ENCODE measurements at places on chromosomes 6 and 20. TPM values are rescaled to one million over a fixed set of nuclear protein-coding genes. Genes with fewer than 3 reads are reported as not detected.

GRCh38 chr6:73695619-73696421, at the start of gene CD109:
Gene CD109 (plus strand): TSS chr6:73696203. CDS start chr6:73696216, 13 bp downstream.
- DNase-seq = peak; percentile 90

DNA sequence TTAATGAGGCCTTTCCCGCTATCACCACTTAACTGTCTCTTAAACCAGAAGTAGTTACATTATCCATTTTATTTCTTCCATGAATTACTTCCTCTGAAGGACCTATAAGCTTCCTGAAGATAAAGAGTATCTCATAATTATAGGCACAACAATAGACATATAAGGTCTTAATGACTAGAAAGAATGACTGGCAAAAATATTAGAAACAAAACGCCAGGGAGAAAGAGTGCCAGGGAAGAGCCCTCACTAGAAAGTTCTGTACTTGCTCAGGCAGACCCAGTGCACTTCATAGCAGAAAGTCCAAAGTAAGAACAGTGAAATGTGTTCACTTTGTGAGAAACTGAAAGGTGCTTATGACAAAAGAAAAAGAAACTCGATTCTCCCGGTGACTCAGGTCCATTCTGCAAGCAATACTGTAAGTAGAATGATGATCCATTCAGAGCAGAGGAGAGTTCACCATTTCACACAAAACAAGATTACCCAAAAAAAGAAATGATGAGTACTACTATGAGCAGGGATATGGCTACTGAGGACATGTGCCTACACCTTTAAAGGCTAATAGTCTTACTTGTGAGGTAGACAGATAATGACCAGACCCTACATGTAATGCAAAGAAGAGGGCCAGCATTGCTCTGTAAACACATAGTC, 5.5 kb downstream of the ZNF334 start:
- no peak for DNase-seq

DNA sequence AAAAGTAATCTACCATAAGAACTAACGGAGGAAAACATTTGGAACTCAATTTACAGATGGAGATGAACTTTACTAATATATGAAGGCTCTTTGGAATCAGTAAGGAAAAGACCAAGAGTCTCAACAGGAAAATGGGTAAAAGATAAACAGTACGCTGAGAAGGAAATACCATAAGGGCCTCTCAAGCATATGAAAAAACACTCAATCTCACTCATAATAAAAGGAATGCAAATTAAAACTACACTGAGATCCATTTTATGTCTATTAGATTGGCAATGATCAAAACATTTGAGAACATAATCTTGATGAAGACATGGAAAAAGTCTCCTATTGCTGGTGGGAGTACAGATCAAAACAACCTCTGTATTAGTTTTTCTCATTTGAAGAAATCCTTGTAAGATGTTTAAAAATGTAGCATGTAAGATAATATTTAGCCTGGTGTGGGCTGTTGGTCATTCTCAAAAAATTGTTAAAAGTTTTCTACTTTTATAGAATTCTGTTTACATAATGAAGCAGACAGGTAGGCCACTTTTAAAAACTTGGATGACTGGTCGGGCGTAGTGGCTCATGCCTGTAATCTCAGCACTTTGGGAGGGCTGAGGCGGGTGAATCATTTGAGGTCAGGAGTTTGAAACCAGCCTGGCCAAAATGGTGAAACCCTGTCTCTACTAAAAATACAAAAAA, 14.5 kb downstream of the REV3L start:
- DNase-seq = no peak

- no peak for DNase-seq
Measured at GRCh38 chr6:123418071-123418470, 218.7 kb downstream of the TRDN start.

- DNase-seq = peak; percentile 87
Measured at GRCh38 chr6:16483315-16483875, 245.0 kb downstream of the GMPR start.

DNA sequence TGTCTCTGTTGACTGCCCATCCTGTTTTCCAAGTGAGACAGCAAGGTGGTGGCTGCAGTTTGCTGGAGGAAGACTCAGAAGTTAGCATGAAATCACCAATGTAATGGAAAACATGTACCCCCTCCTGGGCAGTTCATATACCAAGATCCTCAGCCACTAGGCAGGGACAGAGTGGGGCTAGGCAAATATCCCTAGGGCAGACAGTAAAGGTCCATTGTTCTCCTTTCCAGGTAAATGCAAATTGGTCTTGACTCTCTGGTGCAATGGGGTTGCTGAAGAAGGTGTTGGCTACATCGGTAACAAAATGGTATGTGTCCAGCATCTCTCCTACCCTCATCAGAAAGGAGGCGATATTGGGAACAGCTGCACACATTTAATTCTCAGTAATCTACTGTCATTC, 233.6 kb upstream of the SOX4 start:
- no peak for DNase-seq

DNA sequence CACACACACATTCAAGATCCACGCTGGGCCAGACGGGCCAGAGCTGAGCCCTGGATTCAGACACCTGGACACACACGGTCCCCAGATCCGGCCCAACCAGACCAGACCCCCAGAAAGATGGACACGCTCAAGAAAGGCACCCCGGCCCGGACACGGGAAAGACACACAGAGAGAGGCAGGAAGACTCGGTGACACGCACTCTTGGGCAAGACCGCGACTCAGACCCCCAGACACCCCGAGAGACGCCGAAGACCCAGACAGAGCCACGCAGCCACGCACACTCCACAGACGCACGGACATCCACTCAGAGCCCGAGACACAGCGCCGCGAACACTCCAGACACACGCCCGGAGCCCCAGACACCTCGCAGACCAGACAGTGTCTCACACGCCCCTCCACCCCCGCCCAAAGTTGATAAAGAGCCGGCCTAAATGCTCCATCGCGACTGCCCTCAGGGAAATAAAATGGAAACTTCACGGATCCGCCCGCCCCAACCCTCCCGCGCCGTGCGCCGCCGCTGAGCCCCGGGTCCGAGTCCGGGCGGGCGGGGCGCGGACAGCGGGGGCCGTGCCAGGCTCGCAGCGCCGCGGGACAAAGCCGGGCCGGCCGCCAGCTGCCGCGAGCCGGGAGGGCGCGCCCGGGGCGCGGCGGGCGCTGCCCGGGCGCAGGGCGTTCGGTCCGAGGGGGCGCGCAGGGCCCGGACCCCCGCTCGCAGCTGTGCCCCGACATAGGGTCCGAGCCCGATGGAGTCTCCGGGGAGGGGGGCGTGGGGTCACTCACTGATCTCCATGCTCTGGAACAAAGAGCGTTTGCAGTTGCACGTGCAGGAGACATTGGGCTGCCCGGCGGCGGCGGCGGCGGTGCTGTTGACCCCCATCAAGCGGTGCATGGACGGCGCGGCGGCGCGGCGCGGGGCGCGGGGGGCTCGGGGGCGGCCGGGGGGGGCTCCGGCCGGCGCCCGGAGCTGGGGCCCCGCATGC, 831 bp downstream of the PMEPA1 start:
- DNase-seq = peak; percentile 58

- no peak for DNase-seq
Measured at GRCh38 chr20:58629215-58629580, 21.9 kb upstream of the STX16 start.

- peak; percentile 73 for DNase-seq
Measured at GRCh38 chr6:116229287-116229913, 24.5 kb downstream of the TSPYL4 start.

DNA sequence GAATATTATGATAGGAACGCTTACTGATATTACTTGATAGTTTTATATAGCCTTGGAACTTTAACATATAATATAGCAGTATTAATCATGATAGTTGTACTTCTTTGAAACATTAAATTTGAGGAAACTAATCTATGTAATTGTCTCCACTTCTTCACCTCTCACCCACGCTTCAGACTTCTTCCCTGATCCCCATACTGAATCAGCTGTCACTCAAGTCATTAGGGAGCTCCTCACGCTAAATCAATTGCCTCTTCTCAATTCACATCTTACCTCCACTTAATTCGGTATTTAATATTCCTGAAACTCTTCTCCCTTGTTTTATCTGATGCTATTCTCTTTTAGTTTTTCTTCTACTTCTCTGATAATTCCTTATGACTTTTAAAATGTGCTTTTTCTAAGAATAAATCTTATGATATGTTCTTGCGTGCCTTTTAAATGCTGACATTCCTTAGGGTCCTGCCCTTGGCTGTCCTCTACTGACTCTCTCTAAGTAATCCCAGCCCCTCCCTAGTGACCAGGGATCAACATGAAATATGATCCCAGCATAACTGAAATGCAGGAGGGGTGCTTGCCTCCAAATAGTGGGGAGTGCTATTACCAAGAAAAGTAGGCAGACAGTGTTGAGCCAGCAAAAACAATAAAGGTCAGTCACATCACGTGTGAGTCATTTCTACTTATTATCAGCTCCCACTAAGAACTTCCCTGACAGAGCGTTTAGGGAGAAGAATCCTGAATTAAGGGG, 9.9 kb downstream of the ANKRD66 start:
- DNase-seq = peak; percentile 31

- no peak for DNase-seq
Measured at GRCh38 chr20:48910347-48910781, 11.1 kb upstream of the ARFGEF2 start.

PAK5 gene
- total RNA-seq = not detected

ENPP1 gene
- total RNA-seq = 0.58 TPM

SLC4A11 gene
- 1.9 TPM for total RNA-seq

HMGN3 gene
- 49.2 TPM for total RNA-seq

XKR7 gene
- not detected for total RNA-seq

APMAP gene
- 56.4 TPM for total RNA-seq

ARFGEF2 gene
- total RNA-seq = 28.0 TPM

TP53TG5 gene
- total RNA-seq = not detected

Data from activated CD4-positive, alpha-beta T cell treated with anti-CD3 and anti-CD28 coated beads, Interleukin-2, amount 10 ng/mL, durations not matched to agents 24 days and 14 days (primary cell).